ENCODE measurements at places on chromosomes 4 and X. TPM values are rescaled to one million over a fixed set of nuclear protein-coding genes. Genes with fewer than 3 reads are reported as not detected.
A peak's percentile ranks its signal among the peaks of the same experiment; 100 is the strongest.

IGFBP7 gene
- polyA plus RNA-seq = 75.3 TPM

DNA sequence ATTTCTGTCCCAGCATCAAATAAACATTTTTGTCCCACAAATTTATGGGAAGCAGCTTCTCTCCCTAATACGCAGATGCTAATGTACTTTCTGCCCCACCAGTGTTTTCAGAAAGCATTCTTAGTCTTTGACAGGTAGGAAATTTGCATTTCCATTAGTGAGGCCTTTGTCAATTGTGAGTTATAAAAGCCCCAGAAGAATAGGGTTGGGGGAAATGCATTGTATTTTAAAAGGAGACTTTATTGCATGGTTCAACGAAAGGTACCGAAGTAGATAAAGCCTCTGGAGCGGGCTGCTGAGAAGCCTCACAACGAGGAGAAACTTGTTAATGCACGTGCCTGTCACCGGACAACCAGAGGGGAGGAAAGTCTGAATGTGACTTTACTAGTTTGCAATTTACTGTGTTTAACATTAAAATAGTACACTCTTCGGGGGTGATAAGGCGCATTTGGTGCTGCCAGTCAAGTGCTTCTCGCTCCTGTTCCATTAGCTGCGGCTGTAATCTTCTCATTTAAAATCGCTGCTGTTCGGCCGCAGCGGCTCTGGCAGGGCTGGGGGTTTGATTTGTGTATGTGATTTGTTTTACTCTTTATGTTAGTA lies 63.4 kb downstream of the DCTD start:
- H3K4me1 ChIP-seq = no peaks in the 10 kb centered on the region
- H3K4me3 ChIP-seq = no peak overlapping the region
- DNase-seq = no peak
- no peak overlapping the region for H3K27ac ChIP-seq

PHKA1 gene
- polyA plus RNA-seq = 4.8 TPM

DNA sequence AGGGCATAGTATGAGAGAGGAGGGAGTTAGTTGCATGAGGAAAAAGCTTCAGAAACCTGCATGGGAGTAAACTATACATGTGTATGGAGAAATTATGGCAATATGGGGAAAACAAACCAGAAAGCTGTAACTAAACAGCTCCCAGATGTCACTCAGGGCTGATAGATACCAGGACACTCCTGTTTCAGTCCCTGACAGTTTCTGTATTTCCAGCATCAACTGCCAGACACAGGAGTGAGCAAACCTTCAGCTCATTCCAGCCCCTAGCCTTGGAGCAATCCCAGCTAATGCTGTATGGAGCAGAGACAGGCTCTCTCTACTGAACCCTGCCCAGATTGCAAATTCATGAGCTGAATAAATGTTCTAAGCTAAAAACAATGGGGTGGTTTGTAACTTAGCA lies 382.9 kb upstream of the MAGEB18 start:
- H3K36me3 ChIP-seq = no peaks in the 10 kb centered on the region
- no peak overlapping the region for H3K27ac ChIP-seq
- DNase-seq = no peak

VSIG1 gene
- 0.20 TPM for polyA plus RNA-seq

NKAP gene
- 4.0 TPM for polyA plus RNA-seq

PPBP gene
- not detected for polyA plus RNA-seq

DNA sequence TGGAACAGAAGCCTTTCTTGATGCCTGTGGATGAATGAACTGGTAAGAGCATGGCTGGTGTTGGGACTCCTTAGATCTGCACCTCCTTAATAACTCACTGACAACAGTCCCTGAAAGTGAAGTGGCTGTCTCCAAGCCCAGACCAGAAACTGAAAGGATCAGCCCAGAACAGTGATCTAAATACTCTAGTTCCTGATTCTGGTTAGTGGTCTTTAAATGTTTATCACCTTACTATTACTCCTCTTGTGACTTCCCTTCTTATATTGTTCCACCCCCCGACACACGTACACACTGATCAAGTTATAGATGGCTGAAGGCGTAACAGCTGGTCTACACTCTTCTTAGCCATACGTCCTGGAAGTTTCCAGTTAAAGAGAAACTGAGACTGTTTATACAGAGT lies 33.8 kb upstream of the ARMCX2 start:
- no peak overlapping the region for H3K27ac ChIP-seq
- no peak for DNase-seq
- H3K4me3 ChIP-seq = no peak overlapping the region
- H3K27me3 ChIP-seq = no peaks in the 10 kb centered on the region
- no peaks in the 10 kb centered on the region for H3K36me3 ChIP-seq

UGT2B17 gene
- polyA plus RNA-seq = not detected

NDUFB11 gene
- 44.0 TPM for polyA plus RNA-seq

ZNF718 gene
- 3.1 TPM for polyA plus RNA-seq

GRCh38 chr4:56752985-56753384 lies 68.5 kb downstream of the SPINK2 start:
- DNase-seq = no peak
- H3K27me3 ChIP-seq = no peaks in the 10 kb centered on the region
- H3K4me1 ChIP-seq = peaks cover 11% of the 10 kb centered on the region
- H3K4me3 ChIP-seq = no peak overlapping the region

HELT gene
- polyA plus RNA-seq = not detected

CHIC1 gene
- polyA plus RNA-seq = 8.6 TPM

- no peaks in the 10 kb centered on the region for H3K36me3 ChIP-seq
- H3K27ac ChIP-seq = no peak overlapping the region
- no peaks in the 10 kb centered on the region for H3K4me1 ChIP-seq
- DNase-seq = peak; percentile 40
Observed at GRCh38 chrX:49995795-49996455, 73.5 kb downstream of the CLCN5 start.

MYOZ2 gene
- polyA plus RNA-seq = 0.59 TPM

PCDH19 gene
- polyA plus RNA-seq = 0.06 TPM

GRCh38 chr4:151841107-151841506 lies 80.3 kb upstream of the GATB start:
- no peak for DNase-seq
- H3K36me3 ChIP-seq = no peaks in the 10 kb centered on the region
- no peaks in the 10 kb centered on the region for H3K27me3 ChIP-seq
- H3K27ac ChIP-seq = no peak overlapping the region
- H3K4me3 ChIP-seq = no peak overlapping the region

DNA sequence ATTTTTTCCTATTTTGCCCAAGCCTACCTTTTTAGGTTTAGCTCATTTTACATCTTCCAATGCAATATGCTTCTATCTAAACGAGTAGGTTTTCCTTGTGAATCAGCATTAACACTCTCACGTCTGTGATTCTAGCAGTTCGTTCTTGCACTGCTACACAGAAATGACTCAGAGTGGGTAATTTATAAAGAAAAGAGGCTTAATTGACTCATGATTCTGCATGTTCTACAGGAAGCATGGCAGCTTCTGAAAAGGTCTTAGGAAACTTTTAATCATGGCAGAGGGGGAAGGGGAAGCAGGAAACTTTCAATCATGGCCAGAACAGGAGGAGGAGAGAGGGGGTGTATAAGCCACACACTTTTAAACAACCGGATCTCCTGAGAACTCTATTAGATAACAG lies 44.9 kb downstream of the SPANXN1 start:
- no peaks in the 10 kb centered on the region for H3K36me3 ChIP-seq
- no peak overlapping the region for H3K4me3 ChIP-seq
- H3K4me1 ChIP-seq = no peaks in the 10 kb centered on the region

UXT gene
- polyA plus RNA-seq = 114 TPM

GRCh38 chr4:119537586-119537985 lies 91.0 kb downstream of the PDE5A start:
- H3K27ac ChIP-seq = no peak overlapping the region
- H3K27me3 ChIP-seq = no peaks in the 10 kb centered on the region
- H3K4me3 ChIP-seq = no peak overlapping the region
- peaks cover 9% of the 10 kb centered on the region for H3K4me1 ChIP-seq

IBSP gene
- polyA plus RNA-seq = not detected

- H3K4me1 ChIP-seq = peaks cover 2% of the 10 kb centered on the region
- no peaks in the 10 kb centered on the region for H3K27me3 ChIP-seq
- peak; percentile 81 for DNase-seq
- no peak overlapping the region for H3K4me3 ChIP-seq
Observed at GRCh38 chrX:13223868-13224567, 95.8 kb downstream of the ATXN3L start.

TXK gene
- 0.05 TPM for polyA plus RNA-seq

CDX4 gene
- not detected for polyA plus RNA-seq

- H3K36me3 ChIP-seq = no peaks in the 10 kb centered on the region
- no peaks in the 10 kb centered on the region for H3K4me1 ChIP-seq
- no peak overlapping the region for H3K27ac ChIP-seq
- no peak for DNase-seq
- no peaks in the 10 kb centered on the region for H3K27me3 ChIP-seq
- H3K4me3 ChIP-seq = no peak overlapping the region
Observed at GRCh38 chr4:105596684-105597083, 44.3 kb downstream of the ARHGEF38 start.

DNA sequence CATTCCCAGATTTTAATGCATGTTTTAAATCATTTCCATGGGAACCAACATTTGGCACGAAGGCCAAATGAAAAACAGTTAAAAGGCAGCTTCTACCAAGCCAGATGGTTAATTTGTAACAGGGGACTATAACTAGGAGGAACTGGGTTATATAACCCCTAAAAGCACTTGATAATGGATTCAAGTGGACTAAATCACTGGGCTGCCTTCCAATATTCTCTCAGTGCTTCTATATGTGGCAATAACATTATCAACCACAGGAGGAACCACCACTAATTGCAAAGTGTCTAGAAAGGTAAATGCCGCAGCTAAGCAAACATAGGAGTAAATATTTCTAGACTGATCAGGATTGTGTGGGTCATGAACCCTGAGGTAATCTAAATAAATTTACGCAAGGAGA lies 391.5 kb downstream of the UBE2NL start:
- H3K4me1 ChIP-seq = no peaks in the 10 kb centered on the region
- no peak for DNase-seq
- no peak overlapping the region for H3K4me3 ChIP-seq
- no peaks in the 10 kb centered on the region for H3K27me3 ChIP-seq

PDLIM3 gene
- 14.2 TPM for polyA plus RNA-seq

TIGD4 gene
- polyA plus RNA-seq = 0.03 TPM

GRCh38 chr4:71206763-71207162 lies 132.1 kb upstream of the SLC4A4 start:
- DNase-seq = peak; percentile 74
- peaks cover 17% of the 10 kb centered on the region for H3K4me1 ChIP-seq
- no peaks in the 10 kb centered on the region for H3K36me3 ChIP-seq
- H3K27me3 ChIP-seq = no peaks in the 10 kb centered on the region
- no peak overlapping the region for H3K4me3 ChIP-seq
- H3K27ac ChIP-seq = no peak overlapping the region

- H3K4me3 ChIP-seq = no peak overlapping the region
- H3K36me3 ChIP-seq = no peaks in the 10 kb centered on the region
- H3K27me3 ChIP-seq = no peaks in the 10 kb centered on the region
Observed at GRCh38 chr4:122053186-122053585, 98.9 kb upstream of the BLTP1 start.

DNA sequence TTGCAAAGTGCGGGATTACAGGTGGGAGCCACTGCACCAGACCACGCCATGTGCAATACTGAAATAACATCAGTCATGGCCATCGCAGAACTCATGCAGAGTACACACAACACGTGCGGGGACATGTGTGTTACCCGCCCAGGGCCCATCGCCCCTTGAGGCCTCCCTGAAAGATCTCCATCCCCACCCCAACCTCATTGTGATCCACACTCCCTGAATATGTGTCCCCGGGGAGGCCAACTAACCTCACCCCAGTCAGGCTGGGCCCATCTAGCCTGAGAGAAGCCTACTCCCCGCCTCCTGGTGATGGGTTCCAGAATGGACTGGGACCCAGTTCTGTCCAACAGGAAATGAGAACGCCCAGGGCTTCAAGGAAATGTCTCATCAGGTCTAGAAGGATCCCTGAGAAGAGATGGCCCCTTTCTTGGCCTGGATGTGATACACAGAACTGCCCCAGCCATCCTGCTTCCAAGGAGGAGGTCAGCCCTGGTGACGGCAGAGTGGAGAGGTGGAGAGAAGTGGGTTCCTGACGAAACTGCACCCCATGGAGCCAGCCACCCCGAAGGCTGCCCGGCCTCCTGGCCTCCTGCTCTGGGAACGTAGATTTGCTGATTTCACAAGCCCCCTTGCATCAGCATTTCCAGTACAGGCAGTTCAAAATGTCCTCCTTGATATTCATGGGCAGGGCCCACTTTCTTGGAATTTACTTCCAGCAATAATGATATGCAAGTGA lies 22.5 kb upstream of the CLDN24 start:
- no peak overlapping the region for H3K27ac ChIP-seq
- H3K36me3 ChIP-seq = no peaks in the 10 kb centered on the region
- H3K4me1 ChIP-seq = peaks cover 11% of the 10 kb centered on the region
- no peaks in the 10 kb centered on the region for H3K27me3 ChIP-seq
- H3K4me3 ChIP-seq = no peak overlapping the region

- peak overlapping the region; percentile 91 for H3K27ac ChIP-seq
- no peaks in the 10 kb centered on the region for H3K36me3 ChIP-seq
- peak overlapping the region; percentile 17 for H3K4me3 ChIP-seq
- peak; percentile 96 for DNase-seq
- no peaks in the 10 kb centered on the region for H3K27me3 ChIP-seq
- H3K4me1 ChIP-seq = peaks cover 3% of the 10 kb centered on the region
Observed at GRCh38 chr4:40316333-40316781, 18.8 kb upstream of the CHRNA9 start.

TLR6 gene
- 1.9 TPM for polyA plus RNA-seq

- H3K27me3 ChIP-seq = no peaks in the 10 kb centered on the region
- H3K4me1 ChIP-seq = no peaks in the 10 kb centered on the region
- H3K36me3 ChIP-seq = no peaks in the 10 kb centered on the region
- no peak overlapping the region for H3K27ac ChIP-seq
- H3K4me3 ChIP-seq = no peak overlapping the region
Observed at GRCh38 chr4:39255266-39255665, 72.9 kb downstream of the WDR19 start.

DNA sequence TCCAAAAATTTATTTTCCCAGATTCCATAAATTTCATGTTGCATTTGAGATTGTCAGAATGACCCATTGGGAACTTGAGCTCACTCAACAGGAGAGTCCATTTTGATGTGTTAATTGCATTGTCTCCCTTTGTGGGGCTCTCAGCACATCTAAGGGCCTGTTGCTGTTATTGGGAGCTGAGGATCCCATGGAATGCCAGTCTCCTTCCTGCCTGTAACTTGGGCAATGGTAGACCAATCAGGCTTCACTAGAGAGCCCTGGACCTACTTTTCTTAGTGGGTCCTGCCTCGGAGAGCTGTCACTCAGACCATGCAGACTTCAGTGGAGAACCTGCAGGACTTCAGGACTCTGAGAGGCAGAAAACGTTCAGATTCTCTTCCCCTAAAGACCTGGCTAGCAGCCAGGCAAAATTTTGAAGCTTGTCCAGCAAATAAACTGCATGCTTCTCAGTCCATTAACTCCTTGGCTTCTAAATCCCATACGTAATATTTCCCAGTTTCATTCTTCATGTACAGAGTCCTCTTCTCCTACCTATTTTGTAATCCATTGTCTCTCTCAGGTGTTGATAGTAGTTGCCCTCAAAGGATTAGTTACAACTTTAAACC lies 25.1 kb downstream of the OCRL start:
- peak; percentile 19 for DNase-seq
- H3K36me3 ChIP-seq = no peaks in the 10 kb centered on the region
- no peaks in the 10 kb centered on the region for H3K27me3 ChIP-seq
- no peak overlapping the region for H3K27ac ChIP-seq

YY2 gene
- 2.3 TPM for polyA plus RNA-seq

CENPI gene
- polyA plus RNA-seq = 4.3 TPM

SERPINA7 gene
- not detected for polyA plus RNA-seq

TCEAL2 gene
- polyA plus RNA-seq = not detected

NXT2 gene
- polyA plus RNA-seq = 9.6 TPM

CXCL11 gene
- 0.03 TPM for polyA plus RNA-seq

Measured in fibroblast of lung (primary cell).